ENCODE measurements at places on chromosomes 1 and 21. TPM values are rescaled to one million over a fixed set of nuclear protein-coding genes. Genes with fewer than 3 reads are reported as not detected.

Gene TRAPPC3
- total RNA-seq = 63.6 TPM

Gene CEP170
- total RNA-seq = 41.8 TPM

Gene ACTL8
- not detected for total RNA-seq

Gene RNPC3
- total RNA-seq = 25.4 TPM

Gene MYBPH
- not detected for total RNA-seq

Gene MAGI3
- 5.9 TPM for total RNA-seq

Gene ICOSLG
- total RNA-seq = 10.2 TPM

Gene SLC35F3
- total RNA-seq = 4.0 TPM

Gene NR1I3
- total RNA-seq = not detected

Gene AK4
- 44.0 TPM for total RNA-seq

Gene EXO1
- 39.5 TPM for total RNA-seq

Measured in T-helper 2 cell treated with Interferon-gamma antibody and Interleukin-4, amounts not matched to agents 100 ng/mL and 5 ng/mL, for 36 hours (primary cell).